Right renal cortex interstitium (tissue), 3 donors: ENCODE measurements at places on chromosomes 1 and 21. TPM values are rescaled to one million over a fixed set of nuclear protein-coding genes. Genes with fewer than 3 reads are reported as not detected.

DNA sequence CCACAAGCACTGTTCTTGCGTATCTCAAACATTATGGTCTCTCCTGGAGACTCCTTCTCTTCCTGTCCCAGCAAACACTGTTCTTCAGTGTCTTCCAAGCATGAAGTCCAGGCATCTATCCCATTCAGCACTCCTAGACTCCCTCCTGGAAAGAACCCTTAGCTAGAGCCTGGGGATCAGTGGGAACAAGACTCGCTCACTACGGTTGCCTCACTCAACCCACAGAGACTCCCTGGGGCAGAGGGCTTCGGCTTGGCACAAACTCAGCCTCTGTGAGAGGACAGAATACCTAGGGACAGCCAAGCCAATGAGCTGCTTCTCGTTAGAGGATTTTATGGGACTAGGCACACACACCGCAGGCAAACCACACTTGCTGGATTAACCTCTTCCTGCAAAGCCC is 86.5 kb upstream of the IPO9 start:
- DNase-seq: no peak

GRCh38 chr1:31295874-31296485 is 608 bp downstream of the SNRNP40 start:
- DNase-seq: no peak

DNA sequence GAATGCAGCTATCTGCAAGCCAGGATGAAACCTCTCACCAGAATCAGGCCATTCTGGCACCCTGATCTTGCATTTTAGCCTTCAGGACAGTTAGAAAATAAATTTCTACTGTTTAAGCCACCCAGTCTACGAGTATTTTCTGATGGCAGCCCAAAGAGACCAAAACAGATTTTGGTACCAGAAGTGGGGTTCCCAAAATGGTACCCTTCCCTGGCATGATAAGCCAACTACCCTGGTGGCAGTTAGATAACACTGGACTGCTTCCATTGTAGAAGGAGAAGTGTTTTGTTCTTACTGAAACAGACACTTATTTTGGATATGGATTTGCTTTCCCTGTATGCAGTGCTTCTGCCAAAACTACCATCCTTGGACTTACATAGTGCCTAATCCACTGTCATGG is 115.0 kb downstream of the CSMD2 start:
- DNase-seq: no peak

The APOBEC4 gene
- not detected for polyA plus RNA-seq

The OR14K1 gene
- polyA plus RNA-seq: not detected
